B cell (primary cell): ENCODE measurements at places on chromosomes 3 and 15. TPM values are rescaled to one million over a fixed set of nuclear protein-coding genes. Genes with fewer than 3 reads are reported as not detected.

PIGX gene
- 4.9 and 9.6 TPM in 2 replicates for polyA plus RNA-seq

GRCh38 chr3:135083756-135084155 lies 288.7 kb downstream of the EPHB1 start:
- no peak for DNase-seq

WNT7A gene
- 0.22 TPM in 1 of 2 replicates, not detected in the other for polyA plus RNA-seq

DNA sequence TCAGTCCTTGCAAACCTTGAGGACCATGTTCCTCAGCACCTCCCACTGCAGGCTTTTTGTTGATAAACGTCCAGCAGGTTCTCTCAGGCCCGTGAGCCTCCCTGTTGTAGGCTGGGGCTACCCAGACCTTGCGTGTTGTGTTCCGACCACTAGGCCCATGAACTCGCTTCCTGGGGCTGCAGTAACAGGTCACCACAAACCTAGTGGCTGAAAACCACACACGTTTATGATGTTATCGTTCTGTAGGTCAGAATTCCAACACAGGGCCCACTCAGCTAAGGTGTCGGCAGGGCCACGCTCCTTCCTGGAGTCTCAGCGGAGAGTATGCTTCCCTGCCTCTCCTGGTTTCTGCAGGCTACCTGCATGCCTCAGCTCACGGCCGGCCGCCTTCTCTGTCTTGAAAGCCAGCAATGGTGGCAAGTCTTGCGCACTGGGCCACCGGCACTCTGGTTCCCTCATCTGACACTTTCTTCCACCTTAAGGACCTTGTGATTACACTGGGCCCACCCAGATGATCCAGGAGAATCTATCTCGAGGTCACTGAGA lies 60.8 kb downstream of the ATP10A start:
- no peak for DNase-seq

DNA sequence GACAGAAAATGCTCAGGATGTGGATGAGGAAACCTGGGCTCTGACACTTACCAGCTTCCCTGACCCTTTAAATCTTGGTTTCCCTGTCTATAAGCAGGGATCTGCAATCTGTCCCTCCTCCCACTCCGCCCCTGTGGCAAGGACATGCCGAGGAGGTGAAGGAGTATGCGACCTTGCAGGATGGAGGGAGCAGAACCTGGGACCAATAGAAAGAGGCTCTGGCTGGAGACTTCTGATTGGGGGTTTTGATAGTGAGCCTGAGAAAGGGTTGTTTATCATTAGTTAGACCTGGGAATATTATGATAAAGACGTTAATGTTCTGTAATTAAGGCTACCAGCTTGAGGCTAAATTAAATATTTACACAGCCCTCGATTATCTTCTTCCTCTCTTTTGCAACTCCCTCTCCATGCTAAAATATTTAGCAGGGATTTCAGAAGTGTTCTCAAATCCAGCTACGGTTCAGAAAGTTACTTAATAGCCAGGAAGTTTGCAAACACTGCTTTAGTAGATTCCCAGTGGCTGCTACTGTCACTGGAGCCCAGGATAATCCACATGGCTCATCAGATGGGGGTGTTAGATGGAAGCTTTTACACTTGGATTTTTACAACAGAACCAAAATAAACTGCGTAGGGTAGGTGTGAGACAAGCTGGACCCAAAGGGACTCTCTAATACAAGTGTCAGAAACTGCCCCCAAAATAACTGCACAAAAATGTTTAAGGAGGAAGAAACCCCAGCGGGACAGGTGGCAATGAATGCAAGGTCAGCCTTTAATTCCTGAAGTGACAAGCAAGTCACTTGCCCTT lies 9.2 kb upstream of the PAQR5 start:
- DNase-seq: no peak

GRCh38 chr3:34381243-34381642 lies 582.8 kb downstream of the PDCD6IP start:
- no peak for DNase-seq

- no peak for DNase-seq
Observed at GRCh38 chr15:57924598-57924997, 140.9 kb downstream of the ALDH1A2 start.

DNA sequence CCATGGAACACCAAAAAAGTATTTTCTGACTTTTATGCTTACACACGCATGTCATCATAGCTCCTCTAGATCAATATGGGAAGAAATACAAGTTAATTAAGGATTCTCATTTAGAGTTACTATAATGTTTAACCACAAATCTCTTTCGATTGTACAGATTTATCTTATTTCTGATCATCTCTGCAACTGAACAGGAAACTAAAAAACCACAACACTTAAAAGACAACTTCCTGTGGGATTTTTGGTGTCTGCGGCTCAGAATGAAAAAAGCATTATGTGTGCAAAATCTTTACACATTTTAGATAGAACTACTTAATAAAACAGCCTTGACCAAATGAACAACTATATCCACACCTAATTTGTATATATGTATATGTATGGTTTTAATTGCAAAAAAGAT lies 3.0 kb upstream of the TJP1 start:
- no peak for DNase-seq

ATXN7 gene
- 18.1 and 23.7 TPM in 2 replicates for polyA plus RNA-seq

GRCh38 chr3:29436612-29437323 lies 155.9 kb downstream of the RBMS3 start:
- no peak for DNase-seq

GRCh38 chr3:55775366-55776154 lies 288.5 kb upstream of the WNT5A start:
- no peak for DNase-seq

SLC9C1 gene
- polyA plus RNA-seq: 0.07 and 0.30 TPM in 2 replicates

HDGFL3 gene
- 0.12 and 0.66 TPM in 2 replicates for polyA plus RNA-seq

- DNase-seq: no peak
Observed at GRCh38 chr3:155991212-155991611, 120.8 kb downstream of the GMPS start.

GRCh38 chr3:29506502-29506901 lies 225.6 kb downstream of the RBMS3 start:
- no peak for DNase-seq

DNA sequence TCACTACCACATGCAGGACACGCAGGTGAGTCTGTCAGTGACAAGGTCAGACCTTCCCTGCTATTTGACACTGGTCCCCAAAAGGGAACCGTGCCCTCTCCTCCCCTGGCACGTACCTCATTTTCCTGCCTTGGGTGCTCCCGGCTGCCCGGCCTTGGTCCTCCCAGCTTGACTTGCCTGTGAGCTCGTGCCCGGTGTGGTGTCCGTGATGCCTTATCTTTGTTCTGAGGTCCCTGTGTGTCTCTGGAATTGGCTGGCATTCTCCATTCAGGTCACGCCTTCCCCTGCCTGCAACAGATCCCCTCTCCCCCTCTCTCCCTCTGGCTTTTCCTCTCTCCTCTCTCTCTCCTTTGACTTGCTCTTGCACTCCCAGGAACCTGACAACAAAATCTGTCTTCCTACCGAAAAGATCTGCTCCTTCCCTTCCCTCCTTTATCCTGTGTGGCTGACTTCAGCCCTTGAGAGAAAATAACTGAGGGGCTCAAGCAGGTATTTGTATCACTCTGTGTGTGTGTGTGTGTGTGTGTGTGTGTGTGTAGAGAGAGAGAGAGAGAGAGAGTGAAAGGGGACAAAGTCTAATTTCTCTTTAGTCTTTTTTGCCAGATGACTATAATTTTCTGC lies at the start of gene MASP1:
Gene MASP1, minus strand, starts transcription at position 226 of the 621 bp plus-strand sequence. Its CDS starts 105 bp downstream, at position 121.
- DNase-seq: no peak

TIPARP gene
- polyA plus RNA-seq: 11.2 and 25.9 TPM in 2 replicates

DNA sequence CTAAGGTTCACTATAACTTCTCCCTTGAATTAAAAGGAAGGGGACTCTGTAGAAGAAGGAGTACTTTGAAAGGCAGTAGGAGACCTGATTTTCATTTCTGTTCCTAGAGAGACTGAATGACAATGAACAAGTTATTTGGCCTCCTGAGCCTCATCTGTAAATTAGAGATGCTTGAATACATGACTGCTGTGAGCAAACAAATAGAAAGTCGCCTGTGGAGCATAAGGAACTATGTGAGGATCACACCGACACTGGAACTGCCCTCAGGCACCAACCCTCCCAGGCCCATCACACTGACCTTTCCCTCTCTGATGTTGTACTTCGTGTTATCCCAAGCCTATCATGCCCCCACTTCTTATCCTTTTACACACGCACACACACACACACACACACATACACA lies 48.6 kb downstream of the IMPG2 start:
- DNase-seq: no peak

- DNase-seq: no peak
Observed at GRCh38 chr3:196260784-196261183, 26.7 kb downstream of the PCYT1A start.

KNG1 gene
- polyA plus RNA-seq: not detected in 2 replicates

PXK gene
- 46.8 and 57.4 TPM in 2 replicates for polyA plus RNA-seq

INKA1 gene
- polyA plus RNA-seq: 15.5 and 24.0 TPM in 2 replicates

GRCh38 chr3:27312044-27312668 lies 57.0 kb downstream of the NEK10 start:
- peak; percentile 66 for DNase-seq

DNA sequence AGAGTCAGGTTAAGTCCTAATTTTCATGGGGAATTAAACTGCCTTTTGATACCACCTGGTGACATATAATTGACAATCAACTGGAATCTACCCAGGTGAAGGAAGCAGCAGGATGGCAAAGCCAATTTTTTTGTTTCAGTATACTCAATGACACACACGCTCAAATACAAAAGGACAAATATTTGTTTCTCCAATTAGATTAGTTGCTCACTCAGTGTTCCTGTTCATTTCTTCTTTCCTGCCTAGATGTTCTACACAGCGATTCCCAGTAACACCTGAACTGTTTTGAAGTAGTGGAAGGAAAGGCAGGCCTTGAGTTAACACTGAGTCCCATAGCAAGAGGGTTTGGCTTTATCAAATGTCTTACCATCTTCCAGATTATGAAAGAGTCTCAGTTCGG lies 157.5 kb downstream of the PDZRN3 start:
- DNase-seq: no peak
